ENCODE measurements at places on chromosomes 16 and 17.

DNA sequence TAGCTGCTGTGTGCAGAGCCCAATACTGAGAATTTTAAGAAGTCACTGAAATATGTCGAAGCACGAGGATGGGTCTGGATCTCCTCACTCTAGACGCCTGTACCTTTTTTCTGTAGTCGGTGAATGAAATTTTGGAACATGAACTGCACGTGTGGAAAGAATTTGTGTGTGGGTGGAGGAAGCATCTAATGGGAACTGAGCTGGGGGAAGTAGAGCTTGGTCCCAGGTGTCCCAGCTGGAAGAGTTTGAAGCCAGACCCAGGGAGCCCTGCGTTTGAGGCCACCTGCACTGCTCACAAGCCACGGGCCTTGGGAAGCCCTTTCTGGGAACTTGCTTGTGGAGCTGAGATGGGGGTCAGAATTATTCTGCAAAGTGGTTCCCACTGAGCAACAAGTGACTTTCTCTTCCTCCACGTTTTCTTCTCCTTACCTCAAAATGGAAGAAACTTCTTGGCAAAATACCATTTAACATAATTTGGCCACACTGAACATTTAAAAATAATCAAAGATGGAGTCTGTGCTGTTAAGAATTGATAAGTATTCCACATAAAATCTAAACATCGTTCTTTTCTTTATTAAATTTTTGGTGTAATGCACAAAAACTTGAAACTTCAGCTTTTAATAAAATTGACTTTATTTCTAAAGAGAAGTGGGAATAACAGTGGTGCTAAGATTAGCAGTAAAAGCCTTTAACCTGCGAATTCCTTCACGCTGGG is 163.8 kb downstream of the PRKCA start:
- DNase-seq: no peak

DNA sequence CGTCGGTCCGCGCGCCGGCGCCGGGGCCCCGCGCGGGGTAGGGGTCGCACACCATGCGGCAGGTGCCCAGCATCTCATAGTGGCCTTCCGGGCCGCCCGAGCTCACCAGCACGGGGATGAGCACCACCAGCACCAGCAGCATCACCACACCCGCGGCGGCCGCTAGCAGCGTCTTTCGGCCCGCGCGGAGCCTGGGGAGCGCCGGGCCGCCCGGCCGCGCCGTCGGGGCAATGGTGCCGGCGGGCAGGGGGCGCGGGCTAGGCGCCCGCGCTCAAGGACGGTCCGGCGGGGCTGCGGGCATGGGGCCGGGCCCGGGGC is 237 bp downstream of the C1QL1 start:
- DNase-seq: no peak

DNA sequence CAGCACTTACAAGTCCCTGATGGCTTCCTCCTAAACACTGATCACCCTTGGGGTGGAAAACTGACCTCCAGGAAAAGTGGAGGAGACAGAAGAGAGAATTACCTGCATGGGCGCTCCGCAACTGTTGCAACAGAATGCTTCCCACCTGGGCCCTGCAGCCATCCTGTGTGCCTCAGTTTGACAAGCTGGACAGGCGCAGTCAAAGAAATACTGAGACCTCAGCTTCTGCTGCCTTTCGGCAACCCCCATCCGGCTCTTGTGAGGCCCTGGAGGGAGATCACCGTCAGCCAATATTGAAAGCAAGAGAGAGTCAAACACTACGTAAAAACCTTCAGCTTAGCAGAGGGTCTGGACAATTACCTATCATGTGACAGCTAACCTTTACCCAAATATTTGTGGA is 24.8 kb downstream of the SERPINF1 start:
- DNase-seq: no peak

DNA sequence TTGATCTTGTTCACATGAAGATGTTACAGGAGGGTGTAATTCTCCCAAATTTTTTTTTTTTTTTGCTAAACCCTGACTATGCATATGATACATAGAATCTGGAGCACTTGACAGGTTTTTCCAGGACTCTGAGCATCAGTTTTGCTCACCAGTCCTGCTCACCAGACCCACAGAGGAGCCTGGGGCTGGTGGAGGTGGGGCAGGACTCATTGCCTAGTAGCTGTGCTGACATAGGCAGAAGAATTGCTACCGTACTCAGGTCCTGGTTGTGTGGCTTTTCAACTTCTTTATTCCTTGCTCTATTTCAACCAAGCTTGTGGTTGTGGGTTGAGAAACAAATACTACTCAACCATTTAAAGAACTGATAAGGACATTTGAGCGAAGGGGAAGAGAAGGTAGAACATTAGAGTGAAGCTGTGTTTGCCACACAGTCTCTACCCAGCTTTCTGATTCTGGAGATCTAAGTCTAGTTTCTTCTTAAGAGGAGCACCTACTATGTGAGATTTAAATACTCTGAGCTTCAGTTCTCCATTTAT is 212.4 kb downstream of the UTP18 start:
- no peak for DNase-seq

GRCh38 chr16:79288066-79288465 is 312.5 kb downstream of the MAF start:
- DNase-seq: no peak

- no peak for DNase-seq
These were observed 93.9 kb downstream of the YPEL2 start for GRCh38 chr17:59425085-59425931.

DNA sequence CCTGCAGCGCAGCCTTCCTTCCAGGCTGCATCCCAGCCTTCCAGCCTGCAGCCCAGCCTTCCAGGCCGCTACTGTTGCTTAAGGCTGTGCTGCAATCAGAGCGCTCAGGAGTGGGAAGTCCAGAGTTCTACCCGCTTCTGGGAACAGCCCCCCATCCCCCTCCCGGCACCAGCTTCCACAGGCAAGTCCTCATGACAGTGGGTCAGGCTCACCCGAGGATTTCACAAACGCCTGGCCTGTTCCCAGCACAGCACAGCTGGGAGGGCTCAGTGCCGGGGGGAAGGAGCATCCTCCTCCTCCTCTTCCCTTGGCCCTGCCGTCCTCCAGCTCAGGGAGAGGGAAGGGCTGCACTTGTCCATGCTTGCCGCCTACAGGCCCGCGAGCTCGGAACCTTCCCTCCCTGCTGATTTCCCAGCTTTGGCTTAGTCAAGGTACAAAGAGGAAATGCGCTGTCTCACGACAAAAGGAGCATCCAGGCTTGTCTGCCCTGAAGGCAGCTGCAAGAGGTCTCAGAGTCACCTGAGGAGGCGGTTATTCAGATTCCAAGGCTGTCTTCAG is 8.3 kb downstream of the SOCS3 start:
- DNase-seq: no peak

DNA sequence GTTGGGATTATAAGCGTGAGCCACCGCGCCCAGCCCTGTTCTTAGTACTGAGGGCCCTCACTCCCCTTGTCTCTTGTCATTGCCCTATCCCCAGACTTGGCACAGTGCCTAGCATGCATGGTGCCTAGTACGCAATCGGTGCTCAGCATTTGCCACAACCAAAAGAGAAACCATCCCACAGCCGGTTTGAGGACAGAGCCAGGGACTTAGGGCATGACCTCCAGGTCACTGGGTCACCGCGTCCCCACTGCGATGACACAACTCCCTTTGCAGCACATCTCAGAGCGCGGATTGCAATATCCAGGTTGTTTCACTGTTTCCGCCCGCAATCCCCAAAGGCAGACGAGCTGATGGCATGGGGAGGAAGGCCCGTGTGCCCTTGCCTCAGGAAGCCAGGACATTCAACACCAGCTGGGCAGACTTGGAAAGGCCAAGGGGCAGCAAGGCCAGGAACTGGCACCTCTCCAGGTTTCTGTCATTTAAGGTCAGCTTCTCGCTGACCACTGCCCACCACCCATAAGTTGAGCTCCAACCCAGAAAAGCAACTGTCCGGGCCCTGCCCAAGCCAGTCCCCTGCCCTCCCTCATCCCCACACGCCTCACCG is 274.5 kb downstream of the MRTFB start:
- no peak for DNase-seq

DNA sequence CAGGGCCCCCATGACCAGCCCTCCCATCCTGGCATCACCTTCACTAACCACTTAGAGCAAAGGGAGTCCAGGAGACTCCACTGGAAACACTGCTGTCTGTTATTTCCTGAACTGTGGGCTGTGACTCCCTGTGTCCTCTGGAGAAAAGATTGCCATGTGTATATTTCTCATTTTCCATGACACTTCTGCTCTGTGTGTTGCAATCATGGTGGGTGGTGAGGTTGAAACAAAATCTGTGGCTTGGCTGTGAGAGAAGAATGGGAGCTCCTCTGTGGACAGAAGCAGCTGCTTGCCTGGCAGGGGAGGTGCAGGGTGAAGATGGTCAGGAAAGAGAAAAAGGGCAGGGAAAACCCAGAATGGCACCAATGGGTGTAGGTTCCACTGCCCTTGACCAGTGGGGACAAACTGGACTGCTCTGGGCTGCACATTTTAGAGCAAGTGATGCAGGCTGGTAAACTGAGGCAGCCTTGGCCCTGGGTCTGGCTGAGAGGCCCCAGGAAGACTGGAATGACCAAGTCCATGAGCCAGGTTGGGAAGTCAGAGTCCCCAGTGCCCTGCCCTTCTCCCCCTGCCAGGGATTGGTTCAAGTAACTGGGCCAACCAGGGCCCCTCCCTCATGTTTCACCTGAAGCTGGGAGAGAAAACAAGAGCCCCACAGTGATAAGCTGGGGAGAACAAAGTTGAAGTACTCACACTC is 314.3 kb downstream of the C16orf95 start:
- DNase-seq: no peak
